ENCODE measurements at places on chromosomes 3 and 15. TPM values are rescaled to one million over a fixed set of nuclear protein-coding genes. Genes with fewer than 3 reads are reported as not detected.

KATNBL1 gene
- total RNA-seq = 44.6 TPM

CHRFAM7A gene
- not detected for total RNA-seq

CACNA2D3 gene
- total RNA-seq = not detected

TP63 gene
- 2.9 TPM for total RNA-seq

LRRC31 gene
- not detected for total RNA-seq

UBAP1L gene
- total RNA-seq = 5.9 TPM

KY gene
- not detected for total RNA-seq

GOLGA6L4 gene
- total RNA-seq = 2.1 TPM

CHRNB4 gene
- total RNA-seq = not detected

TMEM266 gene
- not detected for total RNA-seq

CNTN4 gene
- not detected for total RNA-seq

DET1 gene
- 4.4 TPM for total RNA-seq

KBTBD13 gene
- total RNA-seq = not detected

CPNE9 gene
- total RNA-seq = 0.36 TPM

CCR9 gene
- total RNA-seq = not detected

HTR3E gene
- not detected for total RNA-seq

BNC1 gene
- total RNA-seq = not detected

C2CD4A gene
- not detected for total RNA-seq

EPHB3 gene
- total RNA-seq = 0.14 TPM

FOXB1 gene
- 1.6 TPM for total RNA-seq

CIB1 gene
- total RNA-seq = 125 TPM

SAXO2 gene
- 1.2 TPM for total RNA-seq

MLF1 gene
- 0.25 TPM for total RNA-seq

TMEM158 gene
- 1.0 TPM for total RNA-seq

C15orf61 gene
- 4.6 TPM for total RNA-seq

RARB gene
- not detected for total RNA-seq
